ENCODE measurements at places on chromosomes 16 and 17.
A peak's percentile ranks its signal among the peaks of the same experiment; 100 is the strongest.

GRCh38 chr16:65570261-65570660, 448.4 kb upstream of the CDH11 start:
- DNase-seq = no peak

DNA sequence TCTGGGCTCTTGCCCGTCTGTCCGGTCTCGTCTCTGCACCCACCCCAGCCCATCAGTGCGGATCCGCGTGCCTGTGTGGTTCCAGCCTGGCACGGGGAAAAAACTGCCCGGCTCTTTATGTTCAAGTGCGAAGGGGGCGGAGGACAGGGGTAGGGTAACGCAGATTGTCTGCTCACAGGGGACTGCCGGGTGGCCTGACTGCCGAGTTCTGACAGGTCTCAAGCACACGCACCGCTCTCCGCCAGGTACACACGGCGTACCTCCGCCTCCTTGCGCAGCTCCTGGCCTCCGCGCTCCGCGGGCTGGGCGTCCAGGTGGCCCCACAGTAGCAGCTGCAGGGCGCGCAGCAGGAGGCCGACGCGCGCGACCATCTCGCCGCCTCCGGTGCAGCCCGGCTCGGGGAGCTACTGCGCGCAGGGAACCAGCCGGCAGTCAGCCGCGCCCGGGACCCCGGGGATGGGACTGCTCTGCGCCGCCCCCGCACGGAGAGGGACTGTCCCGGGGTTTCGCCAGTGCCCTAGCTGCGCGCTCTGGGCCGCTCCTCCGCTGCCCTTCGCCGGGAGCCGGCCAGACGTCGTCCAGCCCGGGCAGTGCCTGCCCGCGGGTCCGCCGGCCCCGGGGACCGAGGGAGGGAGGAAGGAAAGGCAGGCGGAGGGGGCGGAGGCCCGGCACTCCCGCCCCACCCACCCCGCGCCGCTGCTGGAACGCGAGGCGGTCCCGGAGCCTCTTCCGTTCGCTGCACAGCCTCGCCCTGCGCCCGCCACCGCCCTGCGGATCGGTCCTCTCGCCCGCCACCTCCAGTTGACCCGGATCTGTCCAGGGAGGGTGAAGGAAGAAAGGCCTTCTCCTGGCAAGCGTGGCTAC, at the start of gene MMP28:
TSS of gene MMP28 (minus strand) at position 635 of the 864 bp plus-strand sequence. CDS start at position 371, 264 bp downstream.
- DNase-seq = peak; percentile 60

DNA sequence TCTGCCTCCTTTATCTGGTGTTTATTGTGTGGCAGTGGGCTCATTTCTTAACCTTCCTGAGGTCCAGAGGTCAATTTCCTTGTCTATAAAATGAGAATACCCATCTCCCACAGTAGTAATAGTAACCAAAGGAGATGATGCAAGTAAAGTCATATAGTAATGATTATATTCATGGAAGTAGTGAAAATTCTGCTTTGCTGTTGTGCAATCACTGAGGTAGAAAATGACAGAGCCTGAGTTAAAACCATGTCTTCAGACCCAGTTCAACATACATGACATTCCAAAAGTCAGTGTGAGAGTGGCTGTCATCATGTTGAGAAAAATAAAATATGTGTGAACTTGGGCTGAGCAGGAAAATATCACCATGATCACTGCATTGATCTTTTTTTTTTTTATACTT, 864 bp upstream of the UMOD start:
- no peak for DNase-seq

DNA sequence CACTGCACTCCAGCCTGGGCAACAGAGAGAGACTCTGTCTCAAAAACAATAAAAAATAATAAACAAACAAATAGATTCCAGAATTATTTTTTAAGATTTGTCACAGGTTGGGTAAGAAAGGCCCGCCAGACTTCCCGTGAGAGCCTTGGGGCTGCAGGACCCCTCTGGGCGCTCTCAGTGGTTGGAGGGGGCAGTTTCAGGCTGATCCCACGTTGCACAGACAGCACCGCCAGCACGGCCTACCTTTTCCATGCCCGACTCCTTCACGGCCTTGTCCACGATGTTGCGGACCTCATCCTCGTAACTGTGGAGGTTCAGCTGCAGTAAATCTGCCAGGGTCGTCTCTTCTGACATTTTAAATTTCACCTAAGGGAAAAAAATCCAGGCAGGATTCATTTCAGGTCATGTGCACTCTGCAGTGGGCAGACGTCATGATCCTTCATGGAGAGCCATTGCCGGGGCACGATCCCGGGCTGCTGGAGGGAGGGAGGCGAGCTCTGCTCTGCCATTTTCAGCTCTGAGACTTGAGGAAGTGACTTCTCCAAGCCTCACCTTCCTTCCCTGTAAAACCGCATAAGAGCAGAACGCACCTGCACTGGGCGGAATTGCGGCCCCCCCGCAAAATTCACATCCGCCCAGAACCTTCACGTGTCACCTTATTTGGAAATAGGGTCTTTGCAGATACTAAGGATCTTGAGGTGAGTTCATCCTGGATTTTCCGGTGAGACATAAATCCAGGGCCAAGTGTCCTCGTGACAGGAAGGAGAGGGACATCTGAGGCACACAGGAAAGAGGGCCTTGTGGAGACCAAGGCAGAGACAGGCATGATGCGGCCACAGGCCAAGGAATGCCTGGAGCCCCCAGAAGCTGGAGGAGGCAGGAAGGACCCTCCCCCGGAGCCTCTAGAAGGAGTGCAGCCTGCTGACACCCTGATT, 66.8 kb downstream of the DNAH17 start:
- no peak for DNase-seq

DNA sequence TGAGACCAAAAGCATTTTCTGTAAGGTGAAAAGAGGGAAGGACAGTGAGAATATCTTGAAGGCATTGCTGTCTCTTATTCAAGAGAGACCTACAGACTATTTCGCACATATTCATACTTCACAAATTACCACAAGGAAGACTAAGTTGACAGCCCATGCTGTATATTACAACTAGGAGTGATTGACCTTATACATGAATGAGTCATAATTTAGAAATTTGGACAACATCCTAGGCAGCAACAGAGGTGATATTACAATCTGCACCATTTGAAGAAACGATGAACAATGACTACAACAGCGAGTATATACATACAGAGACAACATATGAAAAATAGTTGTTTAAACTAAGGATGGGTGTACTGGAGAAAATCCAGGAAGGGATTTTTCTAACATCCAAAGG, 971.7 kb downstream of the CDH11 start:
- no peak for DNase-seq

DNA sequence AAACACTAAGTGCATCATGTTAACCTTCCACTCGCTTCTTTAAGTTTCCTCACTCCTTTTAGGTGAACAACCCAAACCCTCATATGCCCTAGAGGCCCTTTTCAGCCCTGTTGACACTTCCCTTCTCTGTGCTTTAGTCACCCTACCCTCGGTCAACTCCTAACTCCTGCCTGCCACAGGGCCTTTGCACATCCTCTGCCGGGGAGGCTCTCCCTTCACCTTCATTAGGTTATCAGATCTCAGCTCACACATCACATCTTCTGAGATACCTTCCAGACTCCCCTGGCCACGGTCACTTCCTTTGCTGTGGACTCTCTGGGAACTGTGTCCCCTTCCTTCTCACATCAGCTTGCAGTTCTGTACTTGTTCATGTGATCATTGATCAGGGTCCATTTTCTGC, 574.4 kb downstream of the MAF start:
- DNase-seq = no peak

- no peak for DNase-seq
Measured at GRCh38 chr16:19108409-19109287, 5.1 kb upstream of the ITPRIPL2 start.

DNA sequence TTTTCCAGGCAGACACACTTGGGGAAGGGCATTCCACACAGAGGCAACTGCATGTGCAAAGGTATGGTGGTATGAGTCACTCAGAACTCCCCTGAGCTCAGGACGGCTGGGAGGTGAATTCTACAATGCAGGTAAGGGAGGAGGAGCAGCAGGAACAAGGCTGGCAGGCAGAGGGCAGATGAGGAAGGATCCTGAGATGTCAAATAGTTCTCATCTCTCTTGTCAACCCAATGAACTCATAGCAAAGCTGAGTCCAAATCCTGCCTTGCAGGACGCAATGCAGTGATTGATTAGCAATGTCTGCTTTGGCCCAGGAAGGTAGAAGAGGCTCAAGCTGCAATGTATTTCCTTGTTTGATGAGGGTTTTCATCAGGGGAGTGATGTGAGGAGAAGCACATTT, 243.5 kb downstream of the XYLT1 start:
- DNase-seq = no peak

GRCh38 chr17:2020721-2021120, 4.4 kb downstream of the RTN4RL1 start:
- no peak for DNase-seq

GRCh38 chr16:510066-510825, 17.3 kb upstream of the CAPN15 start:
- no peak for DNase-seq

DNA sequence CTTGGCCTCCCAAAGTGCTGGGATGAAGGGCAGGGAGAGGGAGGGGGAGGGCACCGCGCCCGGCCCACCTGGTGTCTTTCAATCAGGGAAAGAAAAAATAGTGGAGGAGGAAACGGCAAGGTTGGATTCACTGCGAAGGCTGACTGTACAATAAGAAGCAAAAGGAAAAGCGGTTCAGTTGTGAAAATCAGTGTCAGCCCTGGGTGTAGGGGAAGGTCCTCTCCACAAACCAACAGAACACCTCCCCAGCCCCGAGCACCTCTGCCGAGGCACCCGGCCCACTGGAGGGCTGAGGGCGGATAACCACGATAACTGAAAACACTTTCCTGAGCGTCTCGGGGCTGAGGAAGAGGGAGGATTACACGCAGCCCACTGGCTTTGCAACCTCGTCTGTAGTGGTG, 1.4 kb upstream of the SPG7 start:
- no peak for DNase-seq

- no peak for DNase-seq
Measured at GRCh38 chr16:89598199-89598598, 15.2 kb upstream of the DPEP1 start.

GRCh38 chr16:11950388-11950787, 8.5 kb upstream of the NPIPB2 start:
- no peak for DNase-seq

DNA sequence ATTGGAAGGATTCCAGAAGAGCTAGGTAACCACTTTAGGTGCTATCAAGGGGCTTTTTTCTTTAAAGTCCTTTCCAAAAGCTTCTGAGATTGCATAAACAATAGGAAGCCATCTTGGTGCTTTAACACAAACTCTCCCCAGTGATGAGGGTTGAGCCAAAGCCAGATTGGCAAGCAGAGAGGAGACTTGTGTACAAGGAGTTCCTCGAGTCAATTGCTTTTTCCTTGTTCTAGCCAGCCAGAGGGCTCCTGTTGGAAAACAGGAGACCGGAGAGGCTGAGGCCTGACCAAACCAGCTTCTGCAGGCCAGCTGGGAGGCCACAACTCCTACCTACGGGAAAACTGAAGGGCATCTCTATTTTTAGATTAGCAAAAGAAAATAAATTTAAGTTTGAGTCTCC, 46.5 kb downstream of the MAPT start:
- no peak for DNase-seq

DNA sequence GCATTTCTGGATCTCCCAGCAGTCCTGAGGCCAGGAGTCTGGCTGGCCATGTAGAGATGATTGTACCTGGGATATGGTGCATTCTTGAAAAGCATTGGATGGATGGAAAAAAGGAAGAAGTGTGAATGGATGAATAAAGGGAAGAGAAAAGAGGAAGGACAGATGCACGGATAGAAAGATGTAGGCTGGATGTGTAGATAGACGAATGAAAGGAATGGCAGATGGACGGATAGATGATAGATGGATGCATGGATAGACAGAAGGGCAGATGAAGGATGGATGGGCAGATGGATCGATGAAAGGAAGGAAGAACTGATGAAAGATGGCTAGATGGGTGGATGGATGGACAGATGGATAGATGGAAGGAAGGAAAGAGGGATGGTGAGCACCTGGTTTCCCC, 210.9 kb downstream of the MSI2 start:
- no peak for DNase-seq

DNA sequence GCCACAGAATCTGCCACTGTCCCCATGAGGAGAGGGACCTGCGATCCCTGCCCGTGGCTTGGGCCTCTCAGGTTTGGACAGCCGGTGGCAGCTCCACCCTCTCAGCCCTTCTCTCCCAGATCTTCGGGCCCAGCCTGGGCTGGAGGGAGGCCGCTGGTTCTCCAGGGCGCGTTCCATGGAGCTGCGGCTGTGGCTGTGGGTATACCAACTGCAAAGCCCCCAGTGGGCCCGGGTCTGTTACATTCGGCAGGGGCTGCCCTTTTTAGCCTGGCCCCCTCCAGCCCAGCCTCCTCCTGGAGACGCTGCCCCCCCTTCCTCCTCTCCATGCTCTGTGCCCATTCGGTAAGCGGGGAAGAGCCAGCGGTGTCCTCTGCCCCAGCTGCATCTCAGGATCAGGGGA, 64.7 kb upstream of the ZNF469 start:
- DNase-seq = no peak

GRCh38 chr17:32805029-32805976, 71.6 kb downstream of the MYO1D start:
- DNase-seq = no peak

- DNase-seq = no peak
Measured at GRCh38 chr16:23107117-23107516, 42.1 kb downstream of the USP31 start.

DNA sequence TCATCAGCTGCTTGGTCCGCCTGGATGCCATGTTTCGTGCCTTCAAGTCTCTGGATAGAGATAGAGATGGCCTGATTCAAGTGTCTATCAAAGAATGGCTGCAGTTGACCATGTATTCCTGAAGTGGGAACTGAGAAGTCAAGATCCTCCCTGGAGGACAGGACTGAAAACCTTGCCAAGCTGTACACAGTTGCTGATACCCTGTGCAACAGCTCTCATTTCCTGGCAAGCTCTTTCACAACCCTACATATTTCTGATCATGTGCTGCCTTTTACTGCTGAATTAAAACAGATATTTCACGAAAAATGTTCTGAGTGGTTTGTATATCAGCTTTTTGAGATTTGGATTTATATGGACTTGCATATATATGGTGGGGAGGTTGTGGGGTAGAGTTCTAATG, 898 bp downstream of the CAPNS2 start:
- no peak for DNase-seq

- DNase-seq = peak; percentile 47
Measured at GRCh38 chr16:86663685-86664521, 85.6 kb downstream of the FOXL1 start.

GRCh38 chr17:48153691-48154358, 46.3 kb downstream of the SNX11 start:
- DNase-seq = peak; percentile 67

DNA sequence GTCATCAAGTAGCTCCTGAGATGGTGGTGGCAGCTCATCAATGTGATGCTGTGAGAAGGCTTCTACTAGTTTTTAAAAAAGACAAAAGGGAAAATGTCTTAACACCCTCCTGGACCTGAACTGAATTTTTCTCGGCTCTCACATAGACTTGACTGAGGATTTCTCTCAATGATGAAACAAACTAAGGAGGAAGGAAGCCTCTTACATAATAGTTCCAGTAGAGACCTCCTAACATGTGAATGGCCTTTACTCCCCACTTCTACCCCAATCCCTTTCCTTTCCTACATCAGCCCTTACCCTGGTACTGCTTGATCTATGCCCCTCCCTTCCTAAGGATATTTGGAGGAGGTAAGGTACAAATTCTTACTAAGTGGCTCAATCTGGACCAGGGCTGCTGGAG, 54.8 kb upstream of the MTMR4 start:
- no peak for DNase-seq

All from astrocyte of the hippocampus (primary cell).